ENCODE measurements at places on chromosomes 6 and 20.

DNA sequence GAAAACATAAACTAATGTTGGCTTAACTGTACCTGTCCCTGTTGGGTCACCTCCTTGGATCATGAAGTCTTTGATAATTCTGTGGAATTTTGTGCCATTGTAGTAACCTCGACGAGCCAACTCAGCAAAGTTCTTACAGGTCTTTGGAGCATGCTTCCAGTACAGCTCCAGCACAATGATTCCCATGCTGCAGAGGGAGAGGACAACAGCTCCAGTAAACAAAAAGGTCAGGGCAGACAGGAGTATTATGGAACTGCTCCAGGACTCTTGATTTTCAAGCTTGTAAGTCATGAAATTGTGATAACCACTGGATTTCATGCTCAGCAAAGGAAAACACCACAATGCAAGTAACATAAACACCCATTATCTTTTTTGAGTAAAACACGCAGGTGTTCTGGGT, 2.9 kb downstream of the PPIL1 start:
- no peak for DNase-seq

- no peak for DNase-seq
Observed at GRCh38 chr6:21591446-21591845, 2.1 kb upstream of the SOX4 start.

GRCh38 chr20:986733-987355, 15.3 kb downstream of the RSPO4 start:
- peak; percentile 67 for DNase-seq

- peak; percentile 15 for DNase-seq
Observed at GRCh38 chr6:147135211-147135681, 69.0 kb upstream of the STXBP5 start.

DNA sequence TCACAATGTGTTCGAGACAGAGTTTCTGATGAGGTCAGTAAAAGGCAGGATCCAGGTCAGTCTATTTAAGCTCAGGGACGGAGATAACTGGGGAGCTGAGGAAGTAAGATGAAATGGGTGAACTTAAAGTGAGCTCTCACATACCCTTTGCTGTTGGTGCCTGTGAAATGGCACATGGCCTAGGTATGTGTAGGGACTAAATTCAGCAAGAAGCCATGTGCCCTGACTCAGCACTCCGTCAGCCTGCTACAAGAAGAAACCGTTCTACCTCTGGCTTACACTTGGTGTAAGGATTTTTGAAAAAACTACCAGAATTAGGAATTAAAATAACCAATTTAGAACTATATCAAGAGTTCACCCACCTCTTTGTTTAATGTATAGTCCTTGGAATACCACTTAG, 41.1 kb upstream of the TRDN start:
- no peak for DNase-seq

DNA sequence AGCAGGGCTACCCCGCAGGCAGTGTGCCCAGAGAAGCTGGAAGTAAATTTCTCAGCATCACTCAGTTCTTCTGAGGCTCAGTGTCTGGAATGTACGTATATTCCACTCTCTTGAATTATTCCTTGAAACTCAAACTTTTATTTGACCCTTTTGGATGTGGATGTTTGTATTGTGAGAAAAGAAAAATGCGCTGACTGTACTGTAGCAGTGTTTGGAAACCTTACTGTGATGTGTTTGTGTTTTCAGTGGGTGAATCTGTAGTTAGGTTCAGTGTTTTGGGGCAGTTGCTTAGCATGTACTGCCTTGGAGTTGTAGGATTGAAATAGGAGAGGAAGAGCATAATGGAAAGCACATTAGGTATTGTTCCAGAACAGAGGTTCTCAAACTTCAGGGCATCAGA, 13.5 kb downstream of the TIAM2 start:
- DNase-seq, result no peak

GRCh38 chr20:25206063-25206403, 10.5 kb downstream of the ENTPD6 start:
- DNase-seq, result no peak

- no peak for DNase-seq
Observed at GRCh38 chr6:134870677-134871498, 79.0 kb downstream of the ALDH8A1 start.

DNA sequence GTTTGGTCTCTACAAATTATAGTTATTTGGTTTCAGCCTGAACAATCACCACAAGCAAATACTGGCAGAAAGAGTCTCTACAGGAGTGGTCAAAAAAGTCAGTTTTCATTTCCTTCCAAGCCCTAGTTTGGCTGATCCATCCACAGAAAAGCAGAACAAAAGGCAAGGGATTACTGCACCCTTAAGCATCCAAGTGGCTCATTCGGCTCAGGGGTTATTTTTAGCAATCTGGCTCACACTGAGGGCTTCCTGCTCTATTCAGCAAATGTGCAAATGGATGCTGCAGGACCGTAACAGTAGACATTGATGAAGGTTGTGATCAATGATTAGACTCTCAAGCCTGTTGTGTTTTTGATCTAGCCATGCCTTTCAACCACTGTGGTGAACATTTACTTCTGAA, 62.2 kb upstream of the FABP7 start:
- peak; percentile 97 for DNase-seq

DNA sequence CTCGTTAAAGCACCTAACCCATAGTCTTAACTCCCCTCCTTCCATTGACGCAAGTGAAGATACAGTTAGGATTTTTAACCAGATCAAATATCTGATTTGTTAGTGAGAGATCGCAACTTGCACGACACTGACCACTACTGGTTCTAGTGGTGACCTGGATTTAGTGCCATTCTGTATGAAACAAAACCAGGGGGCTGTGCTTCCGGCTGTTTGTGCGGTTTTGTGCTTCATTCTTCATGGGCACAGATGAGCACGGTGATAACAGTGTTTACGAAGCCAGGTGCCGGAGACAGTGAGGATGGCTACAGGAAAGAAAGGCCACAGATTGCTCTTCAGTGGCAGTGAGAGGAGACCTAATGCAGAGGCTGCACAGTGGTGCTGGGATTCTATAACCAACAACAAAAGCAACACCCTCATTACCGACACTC, 75.5 kb downstream of the NOL4L start:
- no peak for DNase-seq

DNA sequence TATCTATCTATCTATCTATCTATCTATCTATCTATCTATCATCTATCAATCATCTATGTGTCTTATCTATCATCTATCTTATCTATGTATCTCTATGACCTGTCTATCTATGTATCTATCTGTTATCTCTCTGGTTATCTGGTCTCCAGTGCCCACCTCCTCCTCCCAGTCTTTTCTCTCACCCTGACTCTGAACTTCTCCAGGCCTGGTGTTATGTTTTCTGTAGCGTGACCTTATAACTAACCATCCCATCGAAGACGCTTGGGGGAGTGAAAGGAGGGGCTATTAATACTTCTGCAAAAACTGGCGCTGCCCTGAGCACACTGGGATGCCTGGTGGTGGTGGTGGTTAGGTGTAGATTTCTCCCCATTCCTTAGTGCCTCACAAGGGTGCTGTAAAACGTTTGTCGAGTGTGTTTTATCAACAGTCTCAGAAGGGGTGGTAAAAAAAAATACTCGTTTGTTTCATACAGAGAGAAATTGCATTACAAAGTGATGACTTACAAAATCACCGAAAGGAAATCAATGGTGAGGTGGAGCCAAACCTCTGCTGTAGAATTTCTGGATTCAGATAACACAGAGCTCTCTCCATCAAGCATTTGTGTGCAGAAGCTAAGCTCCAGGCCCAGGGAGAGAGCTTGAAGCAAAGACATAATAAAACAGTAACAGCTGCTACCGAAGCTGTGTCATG, 156.2 kb downstream of the BCAS1 start:
- no peak for DNase-seq

DNA sequence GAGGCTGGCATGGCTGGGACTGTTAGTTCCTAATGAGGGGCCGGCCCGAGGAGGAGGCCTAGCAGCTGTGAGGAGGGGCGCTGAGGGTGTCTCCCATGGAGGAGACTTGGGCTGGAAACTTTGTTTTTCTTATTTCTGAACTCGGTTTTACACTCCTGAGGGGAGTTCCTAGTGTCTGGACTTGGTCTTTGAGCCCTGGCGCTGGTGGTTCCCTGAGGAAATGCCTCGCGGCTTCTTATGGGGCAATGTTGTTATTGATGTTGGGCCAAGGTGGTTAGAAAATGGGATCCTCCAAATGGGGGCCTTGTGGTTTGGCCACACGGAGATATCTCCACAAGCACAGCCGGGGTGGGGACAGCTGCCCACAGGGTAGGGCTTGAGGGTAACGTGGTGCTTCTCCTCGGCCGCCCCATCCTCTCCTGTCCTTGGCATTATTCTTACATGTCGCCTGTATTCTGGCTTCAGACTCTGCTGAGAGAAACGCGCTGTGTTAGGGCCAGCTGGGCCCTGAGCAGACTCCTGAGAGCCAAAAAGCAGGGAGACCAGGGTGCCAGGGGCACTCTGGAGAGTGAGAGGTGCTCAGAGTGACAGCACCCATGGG, 136.9 kb downstream of the FOXO3 start:
- peak; percentile 28 for DNase-seq

DNA sequence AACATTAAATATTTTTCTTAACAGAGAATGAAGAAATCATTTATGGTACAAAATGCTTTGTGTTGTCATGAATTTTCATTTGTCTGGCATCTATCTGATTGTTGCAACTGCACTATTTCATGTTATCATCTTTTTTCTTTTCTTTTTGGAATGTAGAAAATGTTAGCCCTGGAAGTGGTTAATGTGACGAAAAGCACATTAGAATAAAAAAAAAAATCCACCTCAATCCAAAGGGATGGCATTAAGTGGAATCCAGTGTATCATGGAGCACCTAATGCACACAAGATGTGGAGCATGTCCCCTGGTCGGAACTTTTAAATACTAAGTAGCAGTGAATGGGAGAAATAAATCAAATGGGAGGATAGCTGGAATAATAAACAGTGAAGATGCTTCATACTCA, 172.9 kb upstream of the MCHR2 start:
- DNase-seq, result no peak

- peak; percentile 42 for DNase-seq
Observed at GRCh38 chr6:111564482-111564945, 41.2 kb downstream of the TRAF3IP2 start.

GRCh38 chr6:139553916-139554315, 179.5 kb upstream of the CITED2 start:
- DNase-seq, result no peak

DNA sequence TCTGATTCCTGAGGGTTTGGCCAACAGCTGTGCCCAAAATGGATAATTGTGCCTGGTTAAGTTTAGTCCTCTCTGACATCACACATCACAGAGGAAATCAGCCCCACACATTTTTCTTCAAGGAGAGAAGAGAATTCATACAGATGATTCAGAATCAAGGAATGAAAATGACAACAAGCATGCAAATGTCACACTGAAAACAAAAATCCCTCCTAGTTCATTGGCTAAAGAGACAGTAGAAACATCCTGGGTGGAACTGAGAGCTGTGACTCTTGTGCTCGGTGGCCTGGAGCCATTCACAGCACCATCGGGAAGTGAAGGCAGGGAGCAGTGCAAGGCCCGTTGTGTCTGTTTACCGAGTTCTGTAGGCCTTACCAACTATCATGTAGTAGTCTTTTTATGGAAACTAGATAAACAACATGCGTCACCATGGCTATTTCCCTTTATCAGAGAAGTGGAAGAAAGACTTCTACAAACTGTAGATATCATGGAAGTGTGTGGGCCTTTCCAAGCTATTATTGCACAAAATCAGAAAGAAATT, 81.7 kb upstream of the TENT5A start:
- no peak for DNase-seq

DNA sequence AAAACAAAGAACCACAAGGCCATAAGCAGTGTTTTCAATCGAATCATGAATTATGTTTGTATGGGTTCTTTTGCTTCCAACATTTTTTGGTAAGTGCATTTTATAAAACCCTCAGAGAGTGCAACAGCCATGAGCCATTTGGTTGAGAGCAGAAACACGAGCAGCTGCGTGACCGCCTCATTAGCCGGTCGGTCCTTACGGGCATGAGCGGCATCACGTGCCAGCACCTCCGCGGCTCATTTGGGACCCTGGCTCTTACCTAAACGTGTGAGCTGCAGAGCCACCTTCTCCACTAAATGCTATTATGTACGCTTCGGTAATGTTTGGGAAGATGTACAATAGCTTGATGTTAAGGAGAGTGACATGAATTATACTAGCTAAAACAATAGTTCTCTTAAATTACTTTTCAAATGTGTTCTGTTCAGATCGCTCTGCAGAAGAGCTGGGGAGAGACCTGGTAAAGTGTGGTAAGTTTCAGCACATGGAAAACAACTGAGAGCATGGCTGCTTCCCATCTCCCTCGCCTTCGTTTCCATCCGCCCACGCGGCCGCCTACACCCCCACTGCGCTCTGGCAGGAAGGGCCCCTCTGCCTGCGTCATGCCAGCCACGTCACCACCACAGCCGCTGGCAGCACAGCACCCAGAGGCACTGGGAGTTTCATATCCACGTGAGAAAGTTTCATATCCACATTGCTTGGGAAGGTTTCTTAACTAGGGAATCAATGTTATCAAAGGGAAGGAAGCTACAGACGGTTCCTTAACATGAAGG, 23.7 kb upstream of the PDE10A start:
- DNase-seq, result no peak

- no peak for DNase-seq
Observed at GRCh38 chr6:144139817-144140216, 10.5 kb upstream of the STX11 start.

- no peak for DNase-seq
Observed at GRCh38 chr6:133502441-133503335, 261.5 kb downstream of the EYA4 start.
